Right lobe of liver (tissue), 6 donors: ENCODE measurements at places on chromosomes 3 and 15. TPM values are rescaled to one million over a fixed set of nuclear protein-coding genes. Genes with fewer than 3 reads are reported as not detected.

DNA sequence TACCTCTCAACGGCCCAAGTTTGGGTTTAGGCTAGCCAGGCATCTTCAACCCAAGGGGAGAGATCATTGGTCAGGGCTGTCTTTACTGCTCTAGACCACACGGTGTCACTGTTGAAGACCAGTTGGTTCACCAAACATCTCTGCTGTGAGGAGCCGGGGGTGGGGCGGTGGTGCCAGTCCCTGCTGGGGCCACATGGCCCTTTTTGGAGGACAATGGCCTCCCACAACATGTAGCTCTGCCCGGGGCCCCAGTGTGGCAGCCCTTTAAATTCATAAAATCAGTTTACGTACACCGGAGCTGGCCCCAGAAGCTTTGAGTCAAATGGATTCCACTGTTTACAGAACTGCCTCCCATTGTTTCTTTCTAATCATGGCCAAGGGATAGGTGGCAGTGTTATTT lies 19.1 kb upstream of the TM4SF18 start:
- peak; percentile 58 for DNase-seq
- no peaks in the 10 kb centered on the region for H3K36me3 ChIP-seq
- H3K27ac ChIP-seq: no peak overlapping the region
- peaks cover 5% of the 10 kb centered on the region for H3K4me1 ChIP-seq
- H3K27me3 ChIP-seq: no peaks in the 10 kb centered on the region
- H3K4me3 ChIP-seq: no peak overlapping the region

DNA sequence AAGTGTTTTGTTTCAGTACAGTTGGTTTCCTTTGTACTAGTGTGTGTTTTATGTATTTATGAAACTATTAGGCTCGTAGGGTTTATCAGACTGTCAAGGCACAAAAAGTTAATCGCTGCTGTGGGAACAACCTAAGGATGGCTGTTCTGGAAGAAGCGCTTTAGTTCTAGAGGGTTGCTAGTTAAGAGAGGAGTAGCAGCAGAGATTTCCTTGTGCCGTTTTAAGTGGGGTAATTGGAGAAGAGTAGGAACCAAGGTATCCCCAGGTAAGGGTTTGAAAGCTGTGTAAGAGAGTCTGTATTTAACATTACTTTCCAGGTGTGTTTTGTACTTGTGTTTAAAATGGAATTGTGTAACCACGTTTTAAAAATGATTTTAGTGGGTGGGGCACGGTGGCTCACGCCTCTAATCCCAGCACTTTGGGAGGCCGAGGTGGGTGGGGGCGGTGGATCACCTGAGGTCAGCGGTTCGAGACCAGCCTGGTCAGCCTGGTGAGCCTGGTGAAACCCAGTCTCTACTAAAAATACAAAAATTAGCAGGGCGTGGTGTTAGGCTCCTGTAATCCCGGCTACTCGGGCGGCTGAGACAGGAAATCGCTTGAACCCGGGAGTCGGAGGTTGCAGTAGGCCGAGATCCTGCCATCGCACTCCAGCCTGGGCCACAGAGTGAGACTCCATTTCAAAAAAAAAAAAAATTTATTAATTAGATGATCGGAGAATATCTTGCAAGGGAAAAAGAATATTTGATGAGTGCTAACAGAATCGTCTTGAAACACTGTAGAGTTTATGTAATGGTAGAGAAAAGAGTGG lies 2.6 kb downstream of the MORF4L1 start:
- H3K27ac ChIP-seq: peak overlapping the region; percentile 100
- H3K4me1 ChIP-seq: no peaks in the 10 kb centered on the region
- no peak for DNase-seq
- peak overlapping the region; percentile 87 for H3K4me3 ChIP-seq
- H3K36me3 ChIP-seq: no peaks in the 10 kb centered on the region

DNA sequence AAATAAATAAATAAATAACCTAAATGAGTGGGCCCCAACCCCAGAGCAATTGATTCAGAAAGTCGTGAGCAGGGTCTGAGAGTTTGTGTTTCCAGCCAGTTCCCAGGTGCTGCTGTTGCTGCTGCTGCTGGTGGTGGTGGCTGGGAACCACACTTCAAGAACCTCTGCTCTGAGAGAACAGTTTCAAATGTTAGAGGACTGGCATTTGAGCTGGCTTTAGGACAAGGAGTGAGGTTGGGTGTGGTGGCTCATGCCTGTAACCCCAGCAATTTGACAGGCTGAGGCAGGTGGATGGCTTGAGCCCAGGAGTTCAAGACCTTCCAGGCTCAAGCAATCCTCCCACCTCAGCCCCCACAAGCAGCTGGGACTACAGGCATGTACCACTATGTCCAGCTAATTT lies 123.1 kb upstream of the UBE2E1 start:
- H3K27me3 ChIP-seq: no peaks in the 10 kb centered on the region
- H3K4me1 ChIP-seq: no peaks in the 10 kb centered on the region
- no peak overlapping the region for H3K4me3 ChIP-seq
- no peak overlapping the region for H3K27ac ChIP-seq
- no peak for DNase-seq

Gene CD96
- total RNA-seq: 0.68 TPM

Gene CELF6
- 1.1 TPM for total RNA-seq
